ENCODE measurements at places on chromosomes 13 and 19.

- no peak for DNase-seq
Measured at GRCh38 chr19:23474172-23474571, 78.9 kb upstream of the ZNF91 start.

DNA sequence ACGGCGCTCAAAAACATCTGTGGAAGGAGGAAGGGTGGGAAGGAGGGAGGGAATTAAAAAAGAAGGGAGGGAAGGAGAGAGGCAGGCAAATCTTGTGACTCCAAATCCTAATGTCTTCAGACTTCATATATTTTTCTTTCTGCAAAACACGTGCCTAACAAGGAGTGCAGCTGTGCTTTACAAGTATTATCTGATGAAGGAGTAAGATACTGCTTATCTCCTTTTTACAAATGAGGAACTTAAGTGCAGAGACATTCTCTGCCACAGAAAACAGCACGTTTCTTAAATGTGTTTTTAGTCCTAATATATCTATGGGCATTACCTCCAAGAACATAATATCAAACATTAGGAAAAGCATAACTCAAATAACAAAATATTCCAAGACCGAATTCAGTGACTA is 6.5 kb downstream of the FLT3 start:
- no peak for DNase-seq

- no peak for DNase-seq
Measured at GRCh38 chr19:5086230-5086629, 117.3 kb downstream of the KDM4B start.

GRCh38 chr13:32073180-32073864 is 41.7 kb downstream of the FRY start:
- no peak for DNase-seq

GRCh38 chr19:19027228-19027627 is 6.1 kb downstream of the SUGP2 start:
- DNase-seq: no peak

DNA sequence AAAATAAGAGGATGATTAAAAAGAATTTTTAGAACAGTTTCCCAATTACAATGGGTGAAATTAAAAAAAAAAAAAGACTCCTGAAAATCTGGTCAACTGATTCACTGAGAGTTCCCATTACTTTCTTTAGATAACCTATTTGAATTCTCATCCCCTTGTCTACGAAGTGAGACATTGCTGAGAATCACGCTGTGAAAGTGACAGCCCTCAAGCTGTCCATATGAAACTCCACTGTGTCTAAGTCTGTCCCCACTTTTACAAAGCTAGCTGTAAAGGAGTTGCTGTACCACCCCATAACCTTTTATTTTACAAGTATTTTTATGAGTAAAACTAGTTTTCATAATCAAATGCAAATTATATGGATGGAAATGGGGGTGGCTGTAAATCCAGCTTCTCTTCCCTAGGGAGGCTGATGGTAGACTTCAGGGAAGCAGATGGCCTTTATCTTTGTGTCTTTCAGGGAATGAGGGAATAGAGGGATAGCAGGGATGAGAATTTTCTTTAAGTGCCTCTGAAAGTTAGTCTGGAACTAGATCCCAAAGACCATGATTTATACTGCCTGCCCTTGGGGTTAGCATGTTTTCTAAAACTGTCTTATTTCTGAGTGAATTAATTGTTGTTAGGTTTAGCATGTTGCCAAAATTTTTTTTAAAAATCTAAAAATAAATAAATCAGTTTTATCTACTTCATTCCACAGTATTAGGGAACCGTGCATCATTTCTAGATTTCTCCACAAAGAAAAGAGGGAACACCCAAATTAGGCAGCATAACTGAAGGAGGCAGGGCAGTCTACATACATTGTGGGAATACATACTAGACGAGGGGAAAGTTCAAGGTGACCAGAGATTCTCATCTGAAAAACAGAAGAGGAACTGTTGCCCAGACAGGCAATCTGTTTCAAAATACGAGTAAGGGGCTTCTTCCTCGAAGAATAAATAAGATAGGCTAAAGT is 1219.1 kb downstream of the UQCRFS1 start:
- DNase-seq: no peak

- no peak for DNase-seq
Measured at GRCh38 chr13:101698400-101698799, 245.9 kb downstream of the ITGBL1 start.

DNA sequence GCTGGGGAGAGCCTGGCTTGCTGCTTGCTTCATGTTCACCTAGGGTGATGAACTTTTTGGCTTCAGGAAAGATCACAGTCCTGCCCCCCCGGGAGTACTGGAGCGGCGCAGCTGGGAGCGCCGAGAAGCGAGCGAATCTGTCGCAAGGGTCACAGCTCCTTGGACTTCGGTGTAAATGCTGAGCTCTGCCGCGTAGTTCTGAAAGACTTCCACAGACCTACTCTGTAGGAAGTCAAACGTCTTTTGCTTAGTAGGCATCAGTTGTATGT is 2.7 kb downstream of the ING1 start:
- DNase-seq: no peak

DNA sequence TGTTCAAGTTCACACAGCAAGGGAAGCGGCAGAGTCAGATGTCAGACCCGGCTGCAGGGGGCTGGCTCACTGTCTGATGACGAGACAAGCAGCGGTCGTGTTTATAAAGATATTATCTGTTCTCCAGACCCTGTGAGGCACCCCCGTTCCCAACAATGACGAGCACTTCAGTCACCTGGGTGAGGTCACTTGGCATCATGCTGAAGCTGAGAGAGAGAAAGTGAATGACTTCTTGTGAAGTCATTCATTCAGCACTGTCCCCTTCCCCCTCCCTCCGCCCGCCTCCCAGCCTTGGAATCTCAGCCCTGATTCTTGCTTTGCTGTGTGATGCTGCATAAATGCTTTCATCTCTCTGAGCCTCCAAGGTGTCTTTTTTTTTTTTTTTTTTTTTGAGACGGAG is 4.9 kb upstream of the LYPD3 start:
- no peak for DNase-seq

GRCh38 chr13:99004978-99005377 is 27.1 kb upstream of the DOCK9 start:
- no peak for DNase-seq

DNA sequence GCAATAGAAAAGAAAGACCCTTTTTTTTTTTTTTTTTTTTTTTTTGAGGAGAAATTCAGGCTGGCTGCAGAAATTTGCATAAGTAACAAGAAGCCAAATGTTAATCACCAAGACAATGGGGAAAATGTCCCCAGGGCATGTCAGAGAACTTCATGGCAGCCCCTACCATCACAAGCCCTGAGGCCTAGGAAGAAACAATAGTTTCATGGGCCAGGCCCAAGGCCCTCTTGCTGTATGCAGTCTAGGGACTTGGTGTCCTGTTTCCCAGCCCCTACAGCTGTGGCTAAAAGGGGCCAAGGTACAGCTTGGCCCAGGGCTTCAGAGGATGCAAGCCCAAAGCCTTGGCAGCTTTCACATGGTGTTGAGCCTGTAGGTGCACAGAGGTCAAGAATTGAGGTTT is 88.4 kb upstream of the TPP2 start:
- no peak for DNase-seq

DNA sequence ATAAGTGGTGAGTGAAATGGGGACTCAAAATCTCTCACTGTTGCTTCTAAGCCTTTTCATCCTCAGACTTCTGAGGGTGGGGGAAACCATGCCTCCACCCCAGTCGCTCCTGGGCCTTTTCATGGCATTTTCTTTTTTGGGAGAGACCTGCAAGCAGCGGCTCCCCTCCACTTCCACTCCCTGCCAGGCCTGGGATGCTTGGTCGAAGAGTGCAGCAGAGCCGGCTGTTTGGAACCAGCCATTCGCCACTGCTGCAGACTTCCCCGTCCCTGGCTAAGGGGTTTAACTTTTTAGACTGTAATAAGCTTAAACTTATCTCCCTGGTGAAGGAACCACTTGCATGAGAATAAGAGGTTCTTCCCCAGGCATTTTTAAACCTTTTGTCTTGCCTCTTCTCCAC is 617.2 kb downstream of the PCDH9 start:
- DNase-seq: no peak

GRCh38 chr19:57057036-57057686 is 62.6 kb upstream of the USP29 start:
- DNase-seq: no peak

DNA sequence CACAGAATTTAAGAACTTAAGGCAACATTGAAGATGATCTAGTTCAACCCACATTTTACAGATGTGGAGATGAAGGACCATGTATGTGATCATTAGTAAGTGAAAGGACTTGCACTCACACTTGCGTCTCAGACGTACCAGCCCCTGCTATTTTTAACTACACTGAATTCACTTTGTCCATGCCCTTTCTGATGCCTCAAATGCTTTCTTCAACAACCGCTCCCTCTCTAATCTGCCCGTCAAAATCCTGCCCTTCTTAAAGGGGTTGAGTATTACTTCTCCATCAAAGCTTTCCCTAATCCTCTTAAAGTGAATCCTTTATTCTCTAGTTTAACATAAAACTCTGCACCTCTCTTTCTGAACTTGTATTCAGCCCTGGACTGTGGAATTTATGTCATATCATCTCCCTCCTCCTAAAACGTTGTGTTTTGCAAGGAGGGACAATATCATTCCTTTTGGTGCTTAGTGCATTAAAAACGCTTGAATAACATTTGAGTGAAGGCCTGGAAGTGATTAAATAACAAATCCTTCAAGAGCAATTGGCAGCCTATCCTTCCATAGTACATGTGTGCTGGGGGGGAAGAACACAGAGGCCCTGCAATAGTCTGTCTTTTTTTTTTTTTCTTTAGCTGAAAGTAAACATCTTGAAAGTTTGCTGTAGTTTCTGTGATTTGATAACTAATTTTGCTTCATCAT is 493.3 kb downstream of the LMO7 start:
- DNase-seq: no peak

GRCh38 chr13:69935043-69935442 is 172.6 kb upstream of the ATXN8OS start:
- no peak for DNase-seq

DNA sequence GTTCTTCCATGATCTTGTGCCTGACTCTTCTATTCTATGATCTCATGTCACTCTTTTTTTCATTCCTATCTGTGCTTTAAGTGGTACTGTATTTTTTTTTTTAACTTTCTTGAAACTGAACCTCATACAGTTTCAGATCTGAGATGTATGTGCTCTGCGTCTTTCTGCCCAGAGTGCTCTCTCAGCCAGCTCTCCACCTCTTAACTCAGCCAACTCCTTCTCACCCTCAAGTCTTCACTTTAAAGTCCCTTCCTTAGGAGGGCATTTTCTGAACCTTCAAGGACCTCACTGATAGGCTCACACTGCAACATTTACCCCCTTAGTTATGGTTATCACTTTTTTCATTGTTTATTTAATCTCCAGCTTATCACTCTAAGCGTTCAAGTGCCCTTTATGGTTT is 158.7 kb downstream of the IRS2 start:
- DNase-seq: no peak

DNA sequence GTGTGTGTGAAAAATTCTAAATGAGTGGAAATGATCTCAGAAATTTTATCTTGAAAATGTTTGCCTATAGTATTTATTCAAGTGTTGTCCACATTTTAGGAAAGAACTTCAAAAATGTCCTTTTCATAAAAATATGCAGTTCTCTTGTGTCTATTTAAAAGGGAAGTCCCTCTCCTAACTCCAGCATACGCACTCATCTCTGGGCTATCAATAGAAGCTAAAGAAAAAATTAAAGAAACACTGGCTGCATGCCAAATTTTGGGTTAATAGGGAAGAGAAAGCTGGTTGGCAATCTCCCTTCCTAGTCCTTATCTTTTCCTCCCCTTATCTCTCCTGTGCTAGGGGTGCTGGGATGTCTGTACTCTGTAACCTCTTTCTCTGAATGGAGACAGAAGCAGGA is 313.3 kb downstream of the ENOX1 start:
- no peak for DNase-seq

- DNase-seq: no peak
Measured at GRCh38 chr13:111282997-111283396, 37.4 kb upstream of the TEX29 start.

GRCh38 chr19:47897861-47898260 is 11.7 kb upstream of the SULT2A1 start:
- DNase-seq: no peak

Measured in upper lobe of right lung (tissue), 1 donor.